Stimulated activated CD8-positive, alpha-beta memory T cell treated with anti-CD3 and anti-CD28 coated beads, Interleukin-4, amount 100 ng/mL, for 24 hours (primary cell): ENCODE measurements at places on chromosomes 5 and 9.

DNA sequence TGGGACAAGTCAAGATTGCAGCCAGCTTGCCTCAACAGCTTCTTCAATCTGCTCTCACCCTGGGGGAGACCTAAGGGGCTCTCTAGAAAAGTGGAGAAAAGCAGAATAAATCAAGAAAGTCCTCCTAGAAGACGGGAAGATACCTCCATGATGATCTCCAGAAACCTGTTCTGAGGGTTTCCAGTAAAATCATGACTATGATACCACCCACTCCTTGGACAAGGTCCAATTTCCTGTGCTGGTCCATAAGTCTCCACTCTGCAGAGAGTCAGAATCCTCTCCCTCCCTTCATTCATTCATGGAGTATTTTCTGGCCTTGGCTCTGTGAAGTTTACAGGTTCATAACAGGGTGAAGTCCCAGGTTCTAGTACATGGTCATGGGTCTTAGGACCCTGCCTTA lies 168.6 kb downstream of the SLC12A2 start:
- no peak for DNase-seq

- DNase-seq: no peak
Measured at GRCh38 chr5:128844354-128844923, 120.8 kb upstream of the SLC27A6 start.

DNA sequence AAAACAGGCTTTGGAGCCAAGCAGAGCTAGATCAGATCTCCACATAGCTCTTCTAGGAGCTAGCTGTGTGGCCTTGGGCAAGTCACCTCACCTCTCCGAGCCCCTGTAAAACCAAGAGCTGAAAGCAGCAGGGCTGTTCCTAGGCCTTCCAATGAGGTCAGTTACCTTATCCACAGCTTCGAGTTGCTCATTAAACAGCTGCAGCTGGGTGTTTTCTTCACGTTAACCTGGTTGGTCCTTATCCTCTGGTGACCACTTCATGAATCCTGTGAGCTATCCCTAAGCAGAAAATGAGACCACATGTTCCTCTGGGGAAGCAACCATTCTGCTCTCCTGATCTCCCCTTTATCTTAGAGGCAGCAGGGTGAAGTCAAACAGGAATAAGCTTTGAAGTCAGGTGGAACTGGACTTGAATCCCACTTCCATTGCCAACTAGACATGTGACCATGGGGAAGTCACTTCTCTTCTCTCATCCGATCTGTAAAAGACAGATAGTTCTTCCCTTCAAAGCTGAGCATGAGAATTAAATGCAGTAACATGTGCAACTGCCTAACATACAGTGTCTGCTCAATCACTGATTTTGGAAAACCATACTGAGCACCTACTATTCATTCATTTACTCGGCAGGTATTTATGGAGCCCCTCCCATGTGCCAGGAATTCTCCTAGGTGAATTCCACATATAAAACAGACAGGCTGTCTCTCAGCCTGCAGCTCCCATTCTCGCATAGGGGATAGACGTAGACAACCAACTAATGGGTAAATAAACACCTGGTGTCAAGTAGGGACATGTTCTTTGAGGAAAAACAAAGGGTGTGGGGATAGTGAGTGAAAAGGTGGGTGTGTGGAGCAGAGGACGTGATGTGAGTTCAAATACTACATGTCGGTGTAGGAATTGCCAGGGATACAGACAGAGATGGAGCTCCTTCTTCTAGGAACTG lies 111.7 kb upstream of the BOD1 start:
- no peak for DNase-seq

DNA sequence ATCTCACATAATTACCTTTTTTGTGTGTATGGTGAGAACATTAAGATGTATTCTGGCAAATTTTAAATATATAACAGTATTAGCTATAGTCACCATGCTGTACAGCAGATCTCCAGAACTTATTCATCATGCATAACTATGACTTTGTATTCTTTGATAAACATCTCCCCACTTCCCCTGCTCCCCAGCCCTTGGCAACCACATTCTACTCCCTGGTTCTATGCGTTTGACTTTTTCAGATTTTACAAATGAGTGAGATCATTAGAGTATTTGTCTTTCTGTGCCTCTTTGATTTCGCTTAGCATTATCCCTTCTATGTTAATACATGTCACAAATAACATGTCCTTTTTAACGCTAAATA lies 49.4 kb downstream of the SMC2 start:
- DNase-seq: no peak

DNA sequence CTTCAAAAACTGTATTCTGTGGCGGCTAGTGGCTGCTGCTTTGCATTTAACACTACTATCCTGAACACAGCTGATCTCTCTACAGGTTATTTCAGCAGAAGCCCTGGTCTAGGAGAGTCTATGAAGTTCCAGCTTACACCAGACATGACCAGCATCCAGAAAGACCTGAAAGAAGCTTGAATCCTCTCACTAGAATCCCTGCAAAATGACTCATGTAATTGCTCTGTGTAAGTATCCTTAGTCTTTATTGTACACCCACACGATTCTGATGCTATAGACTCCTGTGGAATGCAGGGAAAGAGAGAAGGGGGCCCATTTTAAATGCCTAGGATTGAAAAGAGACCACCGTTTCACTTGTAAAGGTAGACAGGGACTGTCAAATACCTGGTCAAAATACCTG lies 859 bp upstream of the GRIA1 start:
- DNase-seq: no peak

DNA sequence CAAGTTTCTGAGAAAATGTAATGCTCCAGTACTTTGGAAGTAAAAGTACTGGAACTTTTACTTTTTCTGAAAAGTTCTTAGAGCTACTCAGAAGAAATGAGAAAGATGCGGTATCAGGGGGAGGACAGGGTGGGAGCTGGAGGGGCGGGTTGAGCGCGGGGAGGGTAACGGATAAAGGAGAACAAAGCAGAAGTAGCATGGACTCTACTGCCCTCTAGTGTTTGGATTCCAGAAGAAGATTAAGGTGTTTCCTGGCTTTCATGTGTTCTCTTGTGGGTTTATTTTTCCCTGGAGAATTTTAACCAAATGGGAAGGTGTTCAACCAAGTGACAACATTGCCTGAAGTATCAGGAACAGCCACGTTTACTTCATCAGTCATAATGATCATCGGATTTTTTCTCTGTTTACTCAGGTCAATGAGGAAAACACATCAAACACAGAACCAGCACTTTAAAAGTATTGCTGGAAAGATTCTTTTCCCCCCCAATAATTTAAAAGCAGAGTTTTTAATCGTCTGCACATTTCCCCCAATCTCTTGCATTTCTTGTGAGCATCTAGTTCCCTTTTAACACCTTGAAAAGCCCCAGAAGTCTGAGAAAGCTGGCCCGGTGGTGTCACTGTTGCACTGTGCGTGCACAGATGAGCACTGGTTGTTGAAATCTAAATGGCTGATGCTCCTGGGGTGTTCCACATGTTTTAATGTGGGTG lies 190.6 kb downstream of the MPDZ start:
- DNase-seq: no peak

DNA sequence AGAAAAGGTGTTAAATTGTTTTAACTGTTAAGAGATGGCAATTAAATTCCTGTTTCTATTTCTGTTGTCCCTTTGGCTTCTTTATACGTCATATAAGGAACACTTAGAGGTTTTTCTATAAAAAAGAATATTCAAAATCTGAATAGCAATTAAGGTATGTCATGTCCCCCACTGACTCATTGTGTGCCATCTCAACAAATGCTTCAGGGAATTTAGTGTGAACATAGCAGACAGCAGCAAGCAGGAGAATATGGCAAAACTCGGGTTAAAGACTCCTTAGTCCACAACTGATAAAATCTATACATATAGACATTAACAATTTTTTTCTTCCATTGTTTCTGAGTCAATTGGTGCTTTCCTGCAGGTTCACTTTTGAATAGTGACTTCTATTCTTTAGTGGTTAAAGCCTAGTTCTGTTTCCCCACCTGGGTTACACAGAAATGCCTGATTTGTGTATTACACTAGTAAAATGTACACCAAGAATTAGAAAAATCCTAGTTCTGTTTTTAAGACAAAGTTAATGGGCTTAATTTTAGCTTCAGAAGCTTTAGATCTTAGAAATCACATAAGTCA lies 17.9 kb upstream of the RPS23 start:
- no peak for DNase-seq

GRCh38 chr5:127431977-127432585 lies 85.4 kb upstream of the PRRC1 start:
- no peak for DNase-seq

- DNase-seq: no peak
Measured at GRCh38 chr9:108311745-108312144, 544.0 kb downstream of the ACTL7B start.

DNA sequence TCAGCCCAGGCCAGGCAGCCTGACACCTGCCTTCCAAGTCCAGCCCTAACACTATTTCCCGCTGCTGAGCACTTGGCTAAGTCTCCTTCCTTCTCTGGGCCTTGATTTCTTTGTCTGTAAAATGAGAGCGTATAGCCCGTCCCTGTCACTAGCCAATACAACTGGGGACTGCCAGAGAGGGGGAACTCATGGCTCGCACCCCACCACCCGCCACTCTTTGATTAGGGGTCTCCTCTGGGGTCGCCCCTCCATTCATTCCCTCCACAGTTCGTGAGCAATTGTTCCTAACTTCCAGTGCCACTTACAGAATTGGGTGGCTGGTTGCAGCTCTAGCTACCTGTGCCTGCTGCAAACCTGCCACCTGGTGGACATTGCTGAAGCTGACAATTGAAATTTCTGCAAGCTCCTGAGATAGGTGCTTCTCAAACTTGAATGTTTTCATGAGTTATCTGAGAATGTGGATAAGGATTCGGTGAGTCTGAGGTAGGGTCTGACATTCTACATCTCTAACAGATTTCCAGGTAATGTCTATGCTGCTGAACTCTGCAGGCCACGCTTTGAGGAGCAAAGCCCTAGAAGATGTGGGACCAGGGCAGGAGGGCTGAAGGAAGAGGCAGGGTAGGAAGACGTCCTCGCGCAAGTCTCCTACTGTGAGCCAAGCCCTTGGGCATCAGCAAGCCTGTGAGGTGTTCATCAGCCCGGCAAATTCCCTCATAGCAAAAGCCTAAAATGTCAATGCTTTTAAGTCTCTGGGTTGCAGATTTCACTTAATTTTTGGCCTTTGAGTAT lies 13.3 kb upstream of the RECK start:
- DNase-seq: peak; percentile 45

DNA sequence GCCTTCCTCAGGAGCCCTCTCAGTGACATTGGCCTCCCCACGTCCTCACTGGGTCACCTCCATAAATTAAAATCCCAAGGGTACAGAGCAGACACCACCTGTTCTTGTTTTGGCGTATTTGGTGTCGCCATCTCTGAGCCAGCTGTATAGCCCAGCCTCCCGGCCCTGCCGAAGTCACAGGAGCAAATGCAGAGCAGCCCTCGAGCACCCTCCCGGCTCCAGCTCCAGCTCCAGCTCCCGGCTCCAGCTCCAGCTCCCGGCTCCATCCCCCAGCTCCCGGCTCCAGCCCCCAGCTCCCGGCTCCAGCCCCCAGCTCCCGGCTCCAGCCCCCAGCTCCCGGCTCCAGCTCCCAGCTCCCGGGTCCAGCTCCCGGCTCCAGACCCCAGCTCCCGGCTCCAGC lies 74.3 kb downstream of the ZNF354C start:
- DNase-seq: no peak

- DNase-seq: no peak
Measured at GRCh38 chr5:135156715-135157404, 122.8 kb upstream of the PITX1 start.

- no peak for DNase-seq
Measured at GRCh38 chr5:65818592-65818991, 96.6 kb downstream of the NLN start.

DNA sequence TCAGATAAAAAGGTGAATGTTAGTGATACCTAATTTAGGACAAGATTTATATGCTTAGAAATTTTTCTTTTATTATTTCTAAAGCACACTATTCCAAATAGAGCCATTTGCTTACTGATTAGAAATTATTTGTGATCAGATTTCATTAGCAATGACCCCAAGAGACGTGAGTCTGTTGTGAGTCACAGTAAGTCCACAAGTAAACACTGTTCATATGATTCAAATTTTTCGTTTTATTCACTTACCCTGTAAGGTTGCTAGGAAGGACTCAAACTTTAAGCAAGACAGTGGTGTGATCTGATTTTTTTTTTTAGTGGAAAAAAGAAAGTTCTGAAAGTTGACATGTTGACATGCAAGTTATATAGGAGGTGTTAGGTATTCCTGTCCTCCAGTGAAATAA lies 1.2 kb downstream of the CARD6 start:
- no peak for DNase-seq

DNA sequence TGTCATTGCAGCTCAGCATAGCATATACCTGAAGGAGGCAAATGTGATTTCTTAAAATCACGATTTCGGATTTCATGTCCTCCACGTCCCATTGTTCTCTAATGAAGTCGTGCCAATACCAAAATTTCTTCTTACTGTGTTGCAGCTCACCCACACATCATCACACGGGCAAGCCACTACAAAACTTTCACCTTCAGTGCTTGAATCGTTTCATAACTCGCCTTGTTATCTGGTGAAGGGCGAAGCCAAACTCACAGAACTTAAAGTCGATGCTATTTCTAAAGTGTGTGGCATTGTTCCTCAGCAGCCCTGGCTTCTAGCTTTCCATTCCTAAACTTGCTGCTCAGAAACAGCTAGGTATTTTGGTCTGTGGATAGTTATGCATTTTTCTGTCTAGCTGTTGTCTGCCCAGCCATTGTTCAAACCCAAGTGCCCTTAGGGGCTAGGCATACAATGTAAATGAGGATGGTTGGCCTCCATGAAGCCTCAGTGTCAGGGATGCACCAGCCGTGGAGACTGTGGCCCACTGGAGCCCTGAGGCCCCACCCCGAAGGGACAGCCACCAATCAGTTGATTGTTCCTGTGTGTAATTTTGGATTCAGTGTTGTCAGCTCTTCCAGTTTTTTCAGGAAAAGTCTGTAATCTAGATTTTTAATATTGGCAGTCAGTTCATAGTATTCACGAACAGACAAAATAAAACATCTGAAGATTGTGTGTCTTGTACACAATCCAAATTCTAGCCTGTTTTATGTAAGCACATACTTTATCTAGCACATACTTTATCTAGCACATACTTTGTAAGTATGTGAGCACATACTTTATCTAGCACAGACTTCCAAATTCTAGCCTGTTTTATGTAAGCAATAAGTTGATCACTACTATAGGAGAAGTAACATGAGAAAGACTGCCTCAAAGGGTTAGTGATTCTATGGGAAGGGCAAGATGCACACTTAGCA lies 112.8 kb downstream of the DAPK1 start:
- DNase-seq: no peak

- DNase-seq: no peak
Measured at GRCh38 chr9:14084867-14085266, 229.1 kb downstream of the NFIB start.
